ENCODE measurements at places on chromosomes 1 and 21.

- no peak for DNase-seq
These were observed 37.1 kb upstream of the MCOLN3 start for GRCh38 chr1:85085417-85085816.

GRCh38 chr21:35427320-35428000 is 378.4 kb upstream of the RUNX1 start:
- DNase-seq = no peak

- DNase-seq = no peak
These were observed 3.6 kb upstream of the MXRA8 start for GRCh38 chr1:1361982-1362423.

GRCh38 chr21:45016406-45017038 is 57.9 kb upstream of the ADARB1 start:
- DNase-seq = no peak

GRCh38 chr21:22250355-22250754 is 1252.1 kb downstream of the NCAM2 start:
- no peak for DNase-seq
